Kidney epithelial cell (primary cell): ENCODE measurements at places on chromosomes 5 and 9. TPM values are rescaled to one million over a fixed set of nuclear protein-coding genes. Genes with fewer than 3 reads are reported as not detected.

PDE6A gene
- total RNA-seq, result not detected in 2 replicates

RNF180 gene
- 11.5 and 16.3 TPM in 2 replicates for total RNA-seq

TMEM232 gene
- 3.7 and 10.9 TPM in 2 replicates for total RNA-seq

SPATA31C1 gene
- total RNA-seq, result not detected in 2 replicates

LECT2 gene
- total RNA-seq, result not detected in 2 replicates

NR6A1 gene
- 0.92 and 2.2 TPM in 2 replicates for total RNA-seq

ARHGEF37 gene
- total RNA-seq, result 4.1 and 5.5 TPM in 2 replicates

UGT3A2 gene
- 0.21 and 0.88 TPM in 2 replicates for total RNA-seq

CLIC3 gene
- 0.75 TPM in 1 of 2 replicates, not detected in the other for total RNA-seq

SHOC1 gene
- total RNA-seq, result not detected in 2 replicates

FCN1 gene
- total RNA-seq, result not detected in 2 replicates

PCDHGA6 gene
- total RNA-seq, result 1.7 and 3.1 TPM in 2 replicates

UAP1L1 gene
- 9.7 and 11.7 TPM in 2 replicates for total RNA-seq

LPAR1 gene
- total RNA-seq, result 4.6 and 6.4 TPM in 2 replicates

PCDHA2 gene
- not detected in 2 replicates for total RNA-seq
